Thoracic aorta endothelial cell (primary cell): ENCODE measurements at places on chromosomes 2 and 18. TPM values are rescaled to one million over a fixed set of nuclear protein-coding genes. Genes with fewer than 3 reads are reported as not detected.

Gene IHH
- 0.13 TPM in 1 of 2 replicates, not detected in the other for total RNA-seq

Gene RPRM
- not detected in 2 replicates for total RNA-seq

Gene PSMD1
- 215 and 221 TPM in 2 replicates for total RNA-seq

Gene EVA1A
- 50.0 and 53.2 TPM in 2 replicates for total RNA-seq

Gene NPPC
- not detected in 2 replicates for total RNA-seq

Gene RFTN2
- total RNA-seq, result 6.3 and 6.5 TPM in 2 replicates

Gene HOXD4
- 8.7 TPM in 1 of 2 replicates, not detected in the other for total RNA-seq

Gene SF3B6
- 181 and 206 TPM in 2 replicates for total RNA-seq

Gene CCBE1
- total RNA-seq, result 1.0 and 2.5 TPM in 2 replicates

Gene CD8B
- total RNA-seq, result not detected in 2 replicates

Gene XDH
- under 0.01 TPM in 2 replicates for total RNA-seq

Gene TSPYL6
- total RNA-seq, result not detected in 2 replicates

Gene UNC80
- not detected in 2 replicates for total RNA-seq

Gene TPO
- total RNA-seq, result not detected in 2 replicates

Gene TMEM185B
- 38.2 and 43.4 TPM in 2 replicates for total RNA-seq

Gene GAD1
- total RNA-seq, result 0.14 and 0.66 TPM in 2 replicates

Gene IL36RN
- total RNA-seq, result not detected in 2 replicates

Gene ST8SIA3
- not detected in 2 replicates for total RNA-seq

Gene ASB18
- not detected in 2 replicates for total RNA-seq

Gene ANO7
- 0.93 and 1.7 TPM in 2 replicates for total RNA-seq

Gene PRSS56
- not detected in 2 replicates for total RNA-seq

Gene CHRND
- total RNA-seq, result not detected in 2 replicates

Gene EVX2
- total RNA-seq, result not detected in 2 replicates

Gene DOK6
- total RNA-seq, result not detected in 2 replicates

Gene POTEI
- 0.07 and 0.66 TPM in 2 replicates for total RNA-seq

Gene SCYGR1
- not detected in 2 replicates for total RNA-seq

Gene RAB31
- total RNA-seq, result 35.8 and 37.9 TPM in 2 replicates

Gene TGFA
- 0.22 and 0.66 TPM in 2 replicates for total RNA-seq
